ENCODE measurements at places on chromosomes 16 and 17. TPM values are rescaled to one million over a fixed set of nuclear protein-coding genes. Genes with fewer than 3 reads are reported as not detected.

HOXB5 gene
- total RNA-seq: 0.46 TPM

- no peak for DNase-seq
These were observed 50.3 kb downstream of the CPPED1 start for GRCh38 chr16:12753203-12754023.

DNA sequence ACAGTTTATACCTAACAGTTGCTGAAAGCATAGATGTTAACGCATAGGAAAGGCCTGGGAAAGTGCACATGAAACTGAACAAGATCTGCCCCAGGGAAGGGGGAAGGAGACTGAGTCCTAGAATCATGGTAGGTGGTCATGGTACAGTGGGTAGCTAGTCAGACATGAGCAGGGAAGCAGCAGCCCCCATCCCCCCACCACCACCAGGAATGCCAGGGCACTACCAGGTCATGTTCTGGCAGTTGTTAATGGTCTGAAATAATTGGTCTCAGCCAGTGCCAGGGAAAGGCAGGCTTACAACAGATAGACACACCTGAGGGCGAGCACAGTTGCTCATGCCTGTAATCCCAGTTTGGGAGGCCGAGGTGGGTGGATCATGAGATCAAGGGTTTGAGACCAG lies 185.2 kb downstream of the CPPED1 start:
- DNase-seq: no peak

- DNase-seq: no peak
These were observed 348.6 kb upstream of the ZFHX3 start for GRCh38 chr16:73396556-73396955.

CPPED1 gene
- total RNA-seq: 45.5 TPM

DNA sequence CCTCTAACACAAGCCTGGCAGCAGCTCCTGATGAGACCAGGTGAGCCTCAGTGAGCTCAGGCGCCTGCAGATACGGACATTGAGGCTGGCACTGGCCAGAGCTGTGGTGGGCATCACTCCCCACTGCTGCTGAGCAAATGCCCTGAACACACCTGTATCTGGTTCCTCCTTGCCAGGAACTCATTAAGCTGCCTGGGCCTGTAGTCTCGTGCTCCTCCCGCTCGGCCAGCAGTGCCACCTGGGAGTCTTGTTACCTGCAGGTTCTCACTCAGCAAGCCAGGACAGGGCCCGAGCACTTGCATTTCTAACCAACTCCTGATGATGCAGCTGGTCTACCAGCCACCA lies 13.3 kb downstream of the EIF4A3 start:
- no peak for DNase-seq

- no peak for DNase-seq
These were observed 1.9 kb downstream of the ENDOV start for GRCh38 chr17:80416940-80417293.

DNA sequence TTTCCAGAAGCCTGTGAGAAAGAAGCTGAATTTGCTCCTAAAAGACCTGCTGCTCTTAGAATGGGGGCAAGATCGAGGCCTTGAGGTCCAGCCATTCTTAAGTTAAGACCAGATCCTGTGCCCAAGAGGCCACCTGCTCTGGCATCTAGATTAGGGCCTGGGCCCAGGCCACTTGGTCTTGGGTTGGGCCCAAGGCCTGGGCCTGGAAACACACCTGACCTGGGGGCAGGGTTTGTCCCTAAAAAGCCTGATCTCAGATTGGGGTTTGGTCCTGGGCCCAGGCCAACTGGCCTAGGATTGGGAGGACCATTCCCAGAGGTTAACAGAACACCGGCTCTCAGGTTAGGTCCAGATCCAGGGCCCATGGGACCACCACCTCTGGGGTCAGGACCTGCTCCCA lies 12.9 kb downstream of the CHTF8 start:
- DNase-seq: peak; percentile 57

FGF11 gene
- total RNA-seq: 4.3 TPM

- no peak for DNase-seq
These were observed 90.2 kb downstream of the CDH8 start for GRCh38 chr16:61946019-61946418.

DNA sequence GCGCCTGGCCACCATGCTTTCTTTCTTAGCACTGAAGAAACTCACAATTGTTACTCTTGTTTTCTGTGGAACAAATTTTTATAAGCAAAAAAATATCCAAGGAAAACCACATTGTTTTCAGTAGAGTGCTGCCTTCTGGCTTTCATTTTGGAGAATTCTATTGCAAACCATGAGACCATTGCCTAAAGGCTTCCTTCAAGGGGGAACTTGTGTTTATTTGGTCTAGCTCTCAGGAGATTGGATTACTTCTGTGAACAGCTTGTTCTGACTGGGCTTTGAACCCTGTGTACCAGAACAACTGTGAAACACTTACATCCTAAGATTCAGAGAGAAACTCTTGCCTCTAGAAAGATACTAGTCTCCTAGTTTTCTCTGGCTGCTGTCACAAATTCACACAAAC lies 32.1 kb downstream of the TOM1L1 start:
- no peak for DNase-seq

DNA sequence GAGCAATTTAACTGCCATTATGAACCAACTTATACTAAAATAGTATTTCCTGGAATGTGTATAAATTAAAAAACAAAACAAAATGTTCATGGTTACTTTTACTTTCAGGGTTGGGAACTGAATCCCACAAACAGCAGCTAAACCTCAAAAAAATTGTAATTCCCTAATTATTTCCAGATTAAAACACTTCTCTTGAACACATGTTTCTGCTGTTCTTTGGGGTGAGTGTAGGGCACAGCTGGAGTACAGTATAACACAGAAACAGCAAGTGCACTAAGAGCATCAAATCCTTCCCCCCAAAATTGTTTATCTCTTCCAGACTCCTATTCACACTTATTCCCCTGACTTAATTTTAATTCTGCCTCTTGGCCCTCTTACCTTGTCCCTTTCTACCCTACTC lies 56.4 kb downstream of the KANSL1 start:
- no peak for DNase-seq

- DNase-seq: no peak
These were observed 410.1 kb downstream of the NPIPA8 start for GRCh38 chr16:17926461-17926860.

- no peak for DNase-seq
These were observed 901 bp upstream of the HEATR6 start for GRCh38 chr17:60079401-60080243.

- no peak for DNase-seq
These were observed 1.3 kb downstream of the HOXB9 start for GRCh38 chr17:48624544-48625494.

ABCC11 gene
- total RNA-seq: not detected

DNA sequence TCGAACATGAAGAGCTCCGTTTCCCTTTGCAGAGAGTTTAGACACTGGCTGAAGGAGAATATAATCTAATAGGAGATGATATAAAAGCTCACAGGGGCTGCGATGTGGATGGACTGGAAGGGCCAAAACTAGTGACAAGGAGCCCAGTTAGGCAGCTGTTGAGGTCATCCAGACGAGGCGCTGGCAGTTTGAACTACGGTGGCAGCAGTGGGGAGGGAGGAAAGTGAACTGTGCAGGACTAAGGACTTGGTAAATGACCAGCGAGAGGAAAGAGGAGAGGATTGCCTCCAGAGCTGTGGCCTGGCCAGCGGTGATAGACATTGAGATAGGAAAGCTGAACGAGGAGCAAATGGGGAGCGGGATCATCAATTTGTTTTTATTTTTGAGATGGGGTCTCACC lies 14.6 kb upstream of the YWHAE start:
- DNase-seq: peak; percentile 27

DNA sequence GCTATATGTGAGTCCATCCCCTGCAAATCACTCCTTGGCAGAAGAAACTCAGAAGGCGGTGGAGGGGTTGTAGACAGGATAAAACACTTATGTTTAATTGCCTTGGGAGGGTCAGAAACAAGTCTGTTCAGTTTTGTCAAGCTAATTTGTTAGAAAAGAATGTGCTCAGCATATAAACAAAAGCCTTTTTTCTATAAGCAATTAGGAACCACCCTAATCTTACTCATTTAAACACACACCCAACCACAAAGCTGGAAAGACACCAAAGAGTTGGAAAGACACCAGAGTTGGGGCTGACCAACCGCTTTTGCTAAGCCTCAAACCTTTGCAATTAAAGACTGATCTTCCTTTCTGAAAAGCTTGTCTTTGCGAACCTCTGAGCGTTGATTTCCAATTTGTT lies 439.2 kb upstream of the ERCC4 start:
- DNase-seq: no peak

DNA sequence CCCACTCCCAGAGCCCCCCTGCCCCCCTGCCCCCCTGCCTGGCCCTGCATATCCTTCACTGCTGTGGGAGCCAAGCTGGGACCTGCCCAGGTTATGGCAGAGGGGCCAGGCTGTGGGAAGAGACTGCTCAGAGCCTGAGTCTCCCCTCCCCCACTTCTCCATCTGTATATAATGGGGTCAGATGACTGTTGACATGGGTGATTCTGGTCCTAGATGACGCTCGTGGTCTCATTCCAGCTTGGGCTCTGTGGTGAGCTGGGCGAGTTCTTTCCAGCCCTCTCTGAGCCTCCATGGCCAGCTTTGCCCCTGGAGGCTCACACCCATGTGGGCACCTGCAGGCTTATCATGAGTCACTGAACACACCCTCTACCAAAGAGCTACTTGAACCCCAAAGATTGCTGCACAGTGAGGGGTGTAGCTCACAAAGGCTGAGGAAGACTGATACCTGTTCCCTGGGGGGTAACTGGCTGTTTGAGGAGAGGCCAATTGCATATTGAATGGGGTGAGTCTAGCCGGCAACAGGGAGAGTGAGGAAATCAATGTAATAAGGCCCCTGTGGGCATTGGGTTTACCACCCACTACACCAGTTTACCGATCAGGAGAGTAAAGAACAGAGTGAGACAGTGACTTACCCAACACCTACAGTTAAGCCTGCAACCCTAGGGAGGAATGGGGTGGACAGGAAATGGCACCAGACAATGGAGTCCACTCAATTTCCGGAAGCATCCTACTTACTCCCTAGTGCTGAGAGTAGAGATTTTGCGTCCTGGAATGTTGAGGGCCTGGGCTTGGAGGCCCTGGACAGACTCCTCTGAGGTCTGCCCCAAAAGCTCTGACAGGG lies 4.2 kb upstream of the SREBF1 start:
- no peak for DNase-seq

DNA sequence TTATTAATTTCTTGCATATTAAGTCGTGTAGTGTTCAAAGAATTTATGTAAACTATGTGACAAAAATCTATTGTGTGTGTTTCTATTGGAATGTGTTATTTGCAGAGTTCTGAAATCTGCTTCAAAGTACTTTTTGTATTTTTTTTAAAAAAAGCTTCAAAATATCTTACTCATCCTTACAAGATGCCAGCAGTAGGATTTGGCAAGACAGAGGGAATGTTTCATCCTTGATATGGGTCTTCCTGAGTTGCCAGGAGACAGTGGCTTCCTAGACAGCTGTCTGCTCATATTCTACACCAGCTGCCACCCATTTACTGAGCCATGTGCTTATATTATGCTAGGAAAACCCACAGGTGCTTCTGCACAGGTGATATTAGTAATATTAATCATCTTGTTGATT lies 36.4 kb downstream of the EFCAB5 start:
- no peak for DNase-seq

CCDC144A gene
- 14.3 TPM for total RNA-seq

CDH5 gene
- total RNA-seq: 60.6 TPM

MSLN gene
- 0.32 TPM for total RNA-seq

DNA sequence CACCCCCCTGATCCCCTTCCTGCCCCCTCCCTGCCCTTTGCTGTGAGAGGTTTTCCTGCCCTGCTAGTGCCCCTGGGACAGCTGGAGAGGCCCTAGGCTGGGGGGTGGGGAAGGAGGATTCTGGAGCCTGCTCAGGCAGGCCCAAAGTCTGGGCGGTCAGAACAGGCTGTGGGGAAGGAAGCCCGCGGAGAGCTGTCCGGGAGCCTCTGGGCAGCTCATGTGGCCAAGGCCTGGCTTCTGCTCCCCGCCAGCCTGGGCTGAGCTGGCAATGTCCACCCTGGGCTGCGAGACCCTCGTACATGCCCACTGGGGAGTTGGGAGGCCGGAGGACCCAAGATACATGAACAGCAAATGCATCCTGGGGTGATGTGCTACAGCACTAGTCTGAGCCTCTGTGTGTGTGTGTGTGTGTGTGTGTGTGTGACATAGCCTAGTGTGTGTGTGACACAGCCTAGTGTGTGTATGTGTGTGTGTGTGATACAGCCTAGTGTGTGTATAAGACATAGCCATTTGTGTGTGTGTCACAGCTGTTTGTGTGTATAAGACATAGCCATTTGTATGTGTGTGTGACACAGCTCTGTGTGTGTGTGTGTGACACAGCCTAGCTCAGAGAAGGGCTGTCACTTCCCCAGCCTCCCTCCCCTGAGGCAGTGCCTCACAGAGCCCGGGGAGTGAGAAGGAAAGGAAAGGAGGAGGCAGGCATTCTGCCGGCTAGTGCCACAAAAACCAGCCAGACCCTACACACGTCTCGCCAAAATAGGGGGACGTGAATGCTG lies 201.4 kb upstream of the CIBAR2 start:
- DNase-seq: no peak

ZG16 gene
- not detected for total RNA-seq

- peak; percentile 73 for DNase-seq
These were observed 2.1 kb upstream of the NRN1L start for GRCh38 chr16:67882374-67883145.

DNA sequence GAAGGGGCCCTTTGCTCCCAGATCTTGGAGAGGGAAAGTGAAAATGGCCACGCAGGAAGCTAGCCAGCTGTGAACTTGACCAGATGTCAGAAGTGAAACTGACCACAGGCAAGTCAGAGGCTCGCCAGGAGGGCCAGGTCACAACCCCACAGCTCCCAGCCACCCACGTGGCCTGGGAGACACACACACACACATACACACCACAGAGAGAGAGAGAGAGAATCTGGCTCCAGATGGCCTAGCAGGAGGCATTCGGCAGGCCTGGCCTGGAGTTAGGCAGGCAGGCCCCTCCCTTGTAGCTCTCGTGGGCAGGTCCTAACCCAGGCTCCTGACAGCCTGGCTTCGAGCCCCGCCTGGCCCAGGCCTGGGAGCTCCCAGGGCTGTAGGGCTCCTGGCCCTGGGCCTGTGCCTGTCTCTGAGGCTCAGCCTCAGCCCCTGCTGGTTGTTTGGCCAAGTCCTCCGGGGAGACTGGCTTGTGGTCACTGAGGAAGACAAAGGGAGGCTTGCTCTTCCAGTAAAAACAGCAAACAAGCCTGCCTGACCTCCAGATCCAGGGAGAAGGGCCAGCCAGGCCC lies 20.2 kb downstream of the NGFR start:
- DNase-seq: peak; percentile 81

DNA sequence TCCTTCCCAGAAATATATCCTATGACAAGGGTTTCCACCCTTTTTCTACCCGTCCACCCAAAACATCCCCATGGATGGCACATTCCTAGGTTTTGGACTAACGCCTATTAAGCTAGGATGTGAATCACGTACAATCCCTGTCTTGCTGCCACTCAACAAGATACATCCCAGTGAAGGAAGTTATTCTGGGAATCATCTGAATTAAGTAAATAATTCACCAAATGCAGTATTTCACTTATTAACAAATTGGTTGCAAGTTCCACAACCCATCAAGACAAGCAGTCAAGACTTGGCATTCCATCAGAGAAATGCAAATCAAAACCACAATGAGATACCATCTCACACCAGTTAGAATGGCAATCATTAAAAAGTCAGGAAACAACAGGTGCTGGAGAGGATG lies 32.1 kb downstream of the ASPA start:
- no peak for DNase-seq
